AG09319 (cell line): ENCODE measurements at places on chromosomes 6 and 20.

GRCh38 chr20:20440886-20441658 is 73.2 kb downstream of the INSM1 start:
- no peak for DNase-seq

- no peak for DNase-seq
Measured at GRCh38 chr6:109029313-109029712, 65.3 kb downstream of the SESN1 start.

GRCh38 chr6:7261852-7262461 is 51.0 kb downstream of the SSR1 start:
- DNase-seq = no peak

GRCh38 chr6:14883921-14884320 is 361.9 kb upstream of the JARID2 start:
- DNase-seq = peak; percentile 29

- DNase-seq = no peak
Measured at GRCh38 chr6:40948570-40948969, 90.5 kb downstream of the UNC5CL start.

DNA sequence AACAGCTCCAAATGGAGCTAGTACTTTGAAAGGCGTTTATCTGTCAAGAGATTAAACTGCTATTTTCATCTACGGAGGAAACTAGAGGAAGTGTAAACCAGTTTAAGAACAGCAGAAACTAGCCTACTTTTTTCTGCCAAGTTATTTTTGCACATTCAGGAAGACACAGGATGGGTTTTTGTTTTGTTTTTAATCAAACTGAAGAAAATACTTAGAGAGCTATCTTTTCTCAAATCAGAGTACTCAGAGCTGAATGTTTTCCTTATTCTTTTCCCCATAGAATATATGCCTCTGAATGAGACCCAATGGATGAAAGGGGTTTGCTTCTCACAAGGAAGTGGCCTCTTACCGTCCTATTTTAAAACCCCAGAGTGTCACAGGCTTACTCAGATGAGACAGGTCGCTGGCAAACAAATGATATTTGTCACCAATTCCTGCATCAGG is 538.5 kb downstream of the CD83 start:
- DNase-seq = no peak

- DNase-seq = no peak
Measured at GRCh38 chr6:79733388-79733787, 102.3 kb downstream of the SH3BGRL2 start.

- DNase-seq = no peak
Measured at GRCh38 chr6:156654919-156655918, 122.0 kb upstream of the ARID1B start.

GRCh38 chr6:133726188-133726587 is 162.7 kb upstream of the TCF21 start:
- DNase-seq = no peak

DNA sequence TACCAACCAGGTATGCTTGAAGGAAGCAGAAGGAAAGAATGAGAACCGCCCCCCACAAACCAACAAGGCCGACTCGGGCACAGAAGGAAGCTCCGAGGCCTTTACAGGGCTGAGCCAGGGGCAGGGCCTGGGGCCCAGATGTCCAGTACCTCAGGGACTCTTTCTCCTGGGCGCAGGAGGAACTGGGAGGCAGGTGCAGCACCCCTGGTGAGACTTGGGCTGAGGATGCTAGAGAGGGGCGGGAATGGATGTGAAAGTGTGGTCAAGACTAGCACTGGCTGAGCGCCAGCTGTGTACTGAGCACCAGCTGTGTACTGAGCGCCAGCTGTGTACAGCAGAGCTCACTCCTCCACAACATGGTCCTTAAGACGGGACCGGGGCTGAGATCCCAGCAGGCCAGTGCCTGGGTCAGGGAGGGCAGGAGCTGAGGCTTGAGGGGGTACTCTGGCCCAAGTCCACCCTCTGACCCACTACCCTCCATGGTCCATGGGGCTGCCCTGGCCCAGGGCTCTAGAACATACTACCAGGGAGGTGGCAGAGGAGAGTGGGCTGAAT is 369.4 kb downstream of the TAF4 start:
- no peak for DNase-seq

- no peak for DNase-seq
Measured at GRCh38 chr6:11604836-11605506, 67.4 kb downstream of the TMEM170B start.

GRCh38 chr20:21397341-21398108 is at the start of gene NKX2-4:
NKX2-4 (minus strand) TSS chr20:21397526; CDS start chr20:21397399, 127 bp downstream.
- DNase-seq = no peak

DNA sequence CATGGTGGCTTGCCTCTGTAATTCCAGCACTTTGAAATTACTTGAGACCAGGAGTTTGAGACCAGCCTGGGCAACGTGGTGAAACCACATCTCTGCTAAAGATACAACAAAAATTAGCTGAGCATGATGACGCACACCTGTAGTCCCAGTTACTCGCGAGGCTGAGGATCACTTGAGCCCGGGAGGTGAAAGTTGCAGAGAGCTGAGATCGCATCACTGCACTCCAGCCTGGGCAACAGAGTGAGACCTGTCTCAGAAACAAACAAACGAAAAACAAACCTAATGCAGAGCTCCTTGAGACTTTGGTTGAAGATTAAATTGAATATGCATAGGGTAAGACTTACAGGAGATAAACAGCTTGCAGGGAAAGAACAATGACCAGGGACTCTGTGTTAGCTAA is 80.8 kb downstream of the SCAF8 start:
- no peak for DNase-seq

- no peak for DNase-seq
Measured at GRCh38 chr6:139522511-139523220, 148.2 kb upstream of the CITED2 start.

GRCh38 chr20:4832469-4832868 is 110.8 kb downstream of the PRND start:
- DNase-seq = no peak

DNA sequence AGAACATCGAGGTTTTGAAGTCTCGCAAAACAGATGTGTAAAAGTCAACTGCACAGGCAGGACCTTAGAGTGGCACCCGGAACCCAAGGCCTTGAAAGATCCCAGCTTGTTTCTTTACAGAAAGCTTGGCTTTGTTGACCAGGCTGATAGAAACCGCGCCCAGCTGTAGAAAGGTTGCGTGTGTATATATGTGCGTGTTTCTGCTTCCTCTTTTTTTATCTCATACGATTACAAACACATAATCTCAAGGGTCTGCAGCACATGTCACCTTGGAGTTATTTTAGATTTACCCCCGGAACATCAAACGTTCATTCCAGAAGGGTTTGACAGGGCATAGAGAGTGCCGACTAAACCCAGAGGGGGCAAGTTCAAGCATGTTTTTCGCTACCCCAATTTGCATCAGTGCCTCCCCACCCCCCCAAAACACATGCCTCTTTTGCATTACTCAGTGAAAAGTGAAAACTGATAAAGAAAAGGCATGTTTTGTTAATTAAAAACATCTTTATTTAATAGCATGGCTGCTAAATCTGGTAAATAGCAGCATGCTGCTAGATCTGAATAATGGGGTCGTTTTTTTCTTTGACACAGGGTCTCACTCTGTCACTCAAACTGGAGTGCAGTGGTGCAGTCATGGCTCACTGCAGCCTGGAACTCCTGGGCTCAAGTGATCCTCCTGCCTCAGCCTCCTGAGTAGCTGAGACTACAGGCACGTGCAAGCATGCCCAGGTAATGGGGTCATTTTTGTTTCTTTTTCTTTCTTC is 33.2 kb upstream of the NCOA3 start:
- no peak for DNase-seq

GRCh38 chr6:167817729-167818128 is 9.0 kb upstream of the AFDN start:
- no peak for DNase-seq

DNA sequence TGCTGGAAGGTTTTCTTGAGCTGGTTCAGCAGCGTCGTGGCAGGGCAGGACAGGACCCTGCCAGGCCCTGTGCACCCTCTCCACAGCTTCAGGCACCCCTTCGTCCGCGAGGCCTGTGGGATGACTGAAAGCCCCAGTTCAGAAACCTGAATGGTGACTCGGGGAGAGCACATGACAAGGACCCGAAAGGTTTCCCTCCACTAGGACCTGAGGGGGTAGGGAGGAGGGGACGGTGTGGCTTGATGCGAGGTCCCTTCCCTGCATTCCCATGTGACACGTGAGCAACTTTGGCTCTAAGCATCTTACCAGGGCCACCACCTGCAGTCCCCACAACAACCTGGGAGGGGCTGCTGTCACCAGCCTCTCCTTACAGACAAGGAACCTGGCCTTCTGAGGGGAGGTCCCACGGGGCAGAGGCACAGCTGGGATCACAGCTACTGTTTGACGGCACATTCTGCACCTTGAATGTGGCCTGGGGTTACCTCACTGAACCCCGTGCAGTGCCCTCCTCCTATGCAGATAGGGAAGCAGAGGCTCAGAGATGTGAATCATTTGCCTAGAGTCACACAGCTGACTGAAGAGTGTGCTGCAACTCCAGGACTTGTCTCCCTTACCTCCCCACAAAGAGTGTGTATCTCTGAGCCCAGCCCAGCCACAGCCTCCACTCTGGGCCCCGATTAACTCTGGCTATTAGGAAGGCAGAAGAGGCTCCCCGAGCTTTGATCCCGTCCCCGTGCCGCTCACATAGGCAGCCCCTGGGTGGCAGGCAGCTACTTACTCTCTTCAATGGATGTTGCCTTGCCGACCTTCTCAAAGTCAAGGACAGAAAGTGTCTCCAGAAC is 84.6 kb downstream of the PTPN1 start:
- DNase-seq = no peak

DNA sequence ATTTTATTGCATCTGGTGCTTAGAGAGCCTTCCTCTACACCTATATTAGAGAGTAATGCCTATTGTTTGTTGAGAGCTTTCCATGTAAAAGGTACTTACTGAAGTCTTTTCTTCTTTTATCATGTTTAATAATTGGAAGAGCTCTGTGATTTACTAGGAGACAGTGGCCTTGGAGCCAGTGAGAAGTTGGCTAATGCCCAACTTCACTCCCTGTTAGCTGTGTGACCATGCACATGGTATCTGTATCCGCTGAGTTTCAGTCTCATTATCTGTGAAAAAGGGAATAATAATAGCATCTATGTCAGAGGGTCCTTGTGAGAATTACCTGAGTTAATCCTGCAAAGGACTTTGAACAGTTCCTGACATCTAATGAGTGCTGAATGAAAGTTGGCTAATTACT is 105.0 kb downstream of the CD109 start:
- no peak for DNase-seq

GRCh38 chr6:101393829-101394251 is 332 bp downstream of the GRIK2 start:
- no peak for DNase-seq

GRCh38 chr6:69416776-69417175 is 380.0 kb downstream of the LMBRD1 start:
- no peak for DNase-seq
